ENCODE measurements at places on chromosomes 4 and X. TPM values are rescaled to one million over a fixed set of nuclear protein-coding genes. Genes with fewer than 3 reads are reported as not detected.

DCAF4L1 gene
- not detected for total RNA-seq

- peaks cover 2% of the 10 kb centered on the region for H3K36me3 ChIP-seq
- no peak overlapping the region for H3K27ac ChIP-seq
- H3K4me3 ChIP-seq, result no peak overlapping the region
- no peaks in the 10 kb centered on the region for H3K4me1 ChIP-seq
Observed at GRCh38 chrX:78548012-78548411, 111.1 kb downstream of the RTL3 start.

- no peaks in the 10 kb centered on the region for H3K36me3 ChIP-seq
- H3K27me3 ChIP-seq, result peaks cover 3% of the 10 kb centered on the region
- no peak for DNase-seq
- H3K27ac ChIP-seq, result no peak overlapping the region
Observed at GRCh38 chr4:99655308-99656081, 2.1 kb downstream of the C4orf54 start.

- no peak overlapping the region for H3K27ac ChIP-seq
- no peak for DNase-seq
- peaks cover 7% of the 10 kb centered on the region for H3K4me1 ChIP-seq
- H3K36me3 ChIP-seq, result no peaks in the 10 kb centered on the region
- H3K27me3 ChIP-seq, result no peaks in the 10 kb centered on the region
Observed at GRCh38 chr4:154120006-154120676, 331.3 kb upstream of the SFRP2 start.

TECRL gene
- total RNA-seq, result not detected

CLIC2 gene
- 0.99 TPM for total RNA-seq

IGSF1 gene
- 3.1 TPM for total RNA-seq

GRCh38 chr4:179040259-179040658 lies 1598.0 kb upstream of the AGA start:
- no peaks in the 10 kb centered on the region for H3K27me3 ChIP-seq
- no peak overlapping the region for H3K4me3 ChIP-seq
- DNase-seq, result no peak
- H3K27ac ChIP-seq, result no peak overlapping the region

ATP1B4 gene
- total RNA-seq, result not detected

RNF4 gene
- total RNA-seq, result 57.6 TPM

- no peaks in the 10 kb centered on the region for H3K4me1 ChIP-seq
- H3K36me3 ChIP-seq, result no peaks in the 10 kb centered on the region
- H3K27ac ChIP-seq, result no peak overlapping the region
Observed at GRCh38 chr4:117010671-117011070, 74.7 kb downstream of the TRAM1L1 start.

GRCh38 chrX:11341274-11342201 lies 48.3 kb downstream of the AMELX start:
- H3K27ac ChIP-seq, result peak overlapping the region; percentile 81
- H3K4me3 ChIP-seq, result no peak overlapping the region
- no peaks in the 10 kb centered on the region for H3K27me3 ChIP-seq
- H3K36me3 ChIP-seq, result no peaks in the 10 kb centered on the region
- DNase-seq, result no peak

DNA sequence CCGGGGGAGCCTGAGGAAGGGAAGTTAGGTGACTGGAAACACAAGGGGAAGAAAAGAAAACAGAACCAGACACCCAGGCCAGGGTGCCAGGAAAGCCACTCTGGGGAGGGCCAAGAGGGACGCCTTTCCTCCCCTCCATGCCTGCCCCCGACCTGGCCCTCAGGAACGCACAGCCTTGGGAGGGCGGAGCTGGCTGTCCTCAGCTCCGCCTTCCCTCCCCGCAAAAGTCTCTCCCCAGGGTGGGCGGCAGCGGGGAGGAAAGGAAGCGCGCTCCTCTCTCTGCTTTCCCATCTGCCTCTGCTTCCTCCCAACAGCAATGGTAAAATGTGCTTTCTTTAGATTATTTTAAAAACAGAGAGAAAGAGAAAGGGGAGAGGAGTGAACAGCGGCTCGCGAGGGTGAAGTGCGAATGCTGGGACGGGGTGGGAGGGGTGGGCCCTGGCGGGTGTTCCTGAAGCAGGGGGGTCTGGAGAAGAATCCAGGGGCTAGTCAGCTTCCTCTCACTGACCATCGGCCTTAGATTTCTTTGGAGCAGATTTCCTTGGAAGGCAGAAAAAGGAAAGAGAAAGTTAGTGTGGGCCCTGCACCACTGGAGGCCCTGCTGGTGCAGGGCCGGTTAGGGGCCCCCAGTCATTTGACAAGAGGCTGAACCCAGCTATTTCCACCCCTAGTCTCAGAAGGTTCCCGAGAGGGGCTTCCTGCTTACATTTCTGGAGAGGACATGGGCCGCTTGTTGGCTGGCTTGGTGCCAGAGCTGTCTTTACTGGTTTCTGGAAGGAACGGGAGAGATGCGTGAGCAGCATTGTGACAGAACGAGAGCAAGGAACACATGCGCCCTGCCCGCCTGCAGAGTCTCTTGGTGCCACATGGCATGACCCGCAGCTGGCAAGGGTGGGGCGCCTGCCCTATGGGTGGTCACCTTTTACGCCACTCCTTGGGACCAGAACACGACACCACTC lies 4.7 kb upstream of the RENBP start:
- no peak overlapping the region for H3K4me3 ChIP-seq
- H3K36me3 ChIP-seq, result peaks cover 25% of the 10 kb centered on the region
- no peaks in the 10 kb centered on the region for H3K27me3 ChIP-seq
- DNase-seq, result no peak
- H3K27ac ChIP-seq, result no peak overlapping the region

DNA sequence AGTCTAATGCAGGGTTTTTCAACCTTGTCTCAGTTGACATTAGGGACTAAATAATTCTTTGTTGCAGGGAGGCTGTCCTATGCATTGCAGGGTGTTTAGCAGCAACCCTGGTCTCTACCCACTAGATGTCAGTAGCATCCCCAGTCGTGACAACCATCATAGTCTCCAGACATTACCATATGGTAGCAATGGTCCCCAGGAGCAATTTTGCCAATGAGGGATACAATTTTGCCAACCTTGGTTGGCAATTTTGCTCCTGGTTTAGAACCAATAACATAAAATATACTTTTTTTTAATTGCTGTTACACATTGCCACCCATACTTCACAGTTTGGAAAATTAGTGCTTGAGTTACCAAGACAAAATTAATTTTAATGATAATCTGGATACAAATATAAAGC lies 6.0 kb downstream of the EREG start:
- no peak overlapping the region for H3K4me3 ChIP-seq
- H3K27ac ChIP-seq, result no peak overlapping the region
- no peaks in the 10 kb centered on the region for H3K36me3 ChIP-seq
- H3K4me1 ChIP-seq, result peaks cover 22% of the 10 kb centered on the region
- DNase-seq, result no peak
- H3K27me3 ChIP-seq, result peaks cover 11% of the 10 kb centered on the region

DNA sequence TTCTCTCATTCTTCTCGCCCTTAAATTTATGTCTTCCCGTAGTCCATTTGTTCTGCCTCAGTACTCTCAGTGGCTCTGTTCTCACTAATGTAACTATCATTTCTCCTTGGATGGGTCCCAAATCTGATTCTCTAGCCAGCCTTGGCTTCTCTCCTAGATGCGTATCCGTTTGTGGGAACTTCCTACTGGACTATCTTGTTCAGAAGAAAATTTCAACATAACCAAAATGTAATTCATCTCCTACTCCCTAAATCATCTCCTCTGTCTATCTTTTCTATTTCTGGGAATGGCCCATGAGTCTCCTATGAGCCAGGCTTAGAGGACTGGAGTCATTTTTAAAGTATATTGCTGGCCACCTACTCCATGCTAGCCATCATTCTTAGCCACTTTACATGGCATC lies 4.4 kb upstream of the C4orf36 start:
- no peaks in the 10 kb centered on the region for H3K36me3 ChIP-seq
- no peak for DNase-seq
- H3K27me3 ChIP-seq, result no peaks in the 10 kb centered on the region
- no peak overlapping the region for H3K4me3 ChIP-seq
- no peak overlapping the region for H3K27ac ChIP-seq

- H3K36me3 ChIP-seq, result no peaks in the 10 kb centered on the region
- no peaks in the 10 kb centered on the region for H3K27me3 ChIP-seq
Observed at GRCh38 chrX:13195340-13195739, 124.5 kb downstream of the ATXN3L start.

DNA sequence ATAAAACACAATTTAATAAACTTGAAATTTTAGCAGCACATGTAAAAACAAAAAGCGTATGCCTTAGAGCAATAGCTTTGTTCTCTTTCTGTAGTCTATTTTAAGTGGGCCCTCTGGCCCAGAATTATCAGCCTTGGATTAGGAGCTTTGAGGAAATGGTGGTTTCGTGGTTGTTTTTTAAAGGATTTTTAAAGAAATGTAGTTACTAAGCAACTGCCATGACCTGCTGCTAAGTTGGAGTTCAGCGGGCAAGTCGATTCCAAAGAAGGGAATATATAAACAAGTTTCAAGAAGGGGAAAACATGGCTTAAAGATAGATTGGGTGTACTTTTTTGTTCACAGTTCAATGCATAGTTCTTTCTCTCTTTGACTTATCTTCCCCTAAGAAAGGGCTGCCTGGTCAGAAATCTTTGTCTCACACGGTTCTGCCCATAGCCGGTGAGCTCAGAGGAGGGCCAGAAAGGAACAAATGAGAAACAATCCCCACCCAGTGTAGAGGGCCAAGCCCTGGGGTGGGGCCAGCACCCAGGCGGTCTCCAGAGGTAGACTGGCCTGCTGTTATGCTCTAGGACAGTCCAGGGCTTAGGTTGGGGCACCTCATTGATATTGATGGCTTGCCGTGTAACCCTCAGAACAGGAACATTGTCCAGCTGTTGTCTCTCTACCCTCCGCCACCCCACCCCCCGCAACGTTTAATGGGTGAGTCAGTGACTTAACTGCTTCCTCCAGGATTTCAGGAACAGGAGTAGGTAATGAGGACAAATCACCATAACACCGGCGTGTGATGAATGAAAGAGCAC lies 32.5 kb downstream of the DLG3 start:
- no peak for DNase-seq
- H3K4me1 ChIP-seq, result peaks cover 43% of the 10 kb centered on the region
- peak overlapping the region; percentile 90 for H3K27ac ChIP-seq
- H3K36me3 ChIP-seq, result peaks cover 3% of the 10 kb centered on the region

- peaks cover 48% of the 10 kb centered on the region for H3K36me3 ChIP-seq
- no peaks in the 10 kb centered on the region for H3K27me3 ChIP-seq
- peak overlapping the region; percentile 91 for H3K27ac ChIP-seq
- peaks cover 91% of the 10 kb centered on the region for H3K4me1 ChIP-seq
Observed at GRCh38 chr4:94459462-94460161, 7.9 kb downstream of the PDLIM5 start.

- no peak overlapping the region for H3K27ac ChIP-seq
- DNase-seq, result no peak
- no peaks in the 10 kb centered on the region for H3K27me3 ChIP-seq
- H3K4me1 ChIP-seq, result no peaks in the 10 kb centered on the region
- no peak overlapping the region for H3K4me3 ChIP-seq
- no peaks in the 10 kb centered on the region for H3K36me3 ChIP-seq
Observed at GRCh38 chr4:67055319-67055718, 490.0 kb downstream of the CENPC start.

ETNPPL gene
- not detected for total RNA-seq

CETN2 gene
- 32.0 TPM for total RNA-seq

FDCSP gene
- not detected for total RNA-seq

GRCh38 chrX:15242899-15243555 lies 26.9 kb downstream of the ASB9 start:
- no peaks in the 10 kb centered on the region for H3K4me1 ChIP-seq
- no peak for DNase-seq
- no peak overlapping the region for H3K27ac ChIP-seq
- no peaks in the 10 kb centered on the region for H3K36me3 ChIP-seq
- peaks cover 6% of the 10 kb centered on the region for H3K27me3 ChIP-seq
- H3K4me3 ChIP-seq, result no peak overlapping the region

GRCh38 chrX:44873415-44874276 lies 658 bp downstream of the KDM6A start:
- DNase-seq, result peak; percentile 83
- no peaks in the 10 kb centered on the region for H3K27me3 ChIP-seq
- H3K36me3 ChIP-seq, result no peaks in the 10 kb centered on the region
- H3K27ac ChIP-seq, result peak overlapping the region; percentile 93

GRCh38 chr4:155559915-155560314 lies 106.7 kb upstream of the GUCY1A1 start:
- H3K4me1 ChIP-seq, result peaks cover 13% of the 10 kb centered on the region
- DNase-seq, result no peak
- no peaks in the 10 kb centered on the region for H3K27me3 ChIP-seq
- H3K4me3 ChIP-seq, result no peak overlapping the region

GRCh38 chr4:1208970-1209704 lies 36.8 kb upstream of the SPON2 start:
- H3K27ac ChIP-seq, result peak overlapping the region; percentile 87
- DNase-seq, result no peak
- H3K4me1 ChIP-seq, result peaks cover 63% of the 10 kb centered on the region
- H3K4me3 ChIP-seq, result no peak overlapping the region
- no peaks in the 10 kb centered on the region for H3K27me3 ChIP-seq

ZNF280C gene
- total RNA-seq, result 5.6 TPM

- peaks cover 2% of the 10 kb centered on the region for H3K36me3 ChIP-seq
- H3K4me1 ChIP-seq, result no peaks in the 10 kb centered on the region
- peaks cover 3% of the 10 kb centered on the region for H3K27me3 ChIP-seq
- DNase-seq, result no peak
- no peak overlapping the region for H3K4me3 ChIP-seq
Observed at GRCh38 chr4:154231806-154232478, 259.7 kb downstream of the DCHS2 start.

TRIM61 gene
- not detected for total RNA-seq

- H3K36me3 ChIP-seq, result no peaks in the 10 kb centered on the region
- DNase-seq, result no peak
- H3K4me3 ChIP-seq, result no peak overlapping the region
- no peaks in the 10 kb centered on the region for H3K27me3 ChIP-seq
- H3K4me1 ChIP-seq, result peaks cover 28% of the 10 kb centered on the region
Observed at GRCh38 chr4:138003248-138003647, 238.9 kb downstream of the SLC7A11 start.

LNX1 gene
- 0.44 TPM for total RNA-seq

- H3K36me3 ChIP-seq, result no peaks in the 10 kb centered on the region
- peaks cover 37% of the 10 kb centered on the region for H3K4me1 ChIP-seq
- no peak for DNase-seq
- no peak overlapping the region for H3K4me3 ChIP-seq
- no peaks in the 10 kb centered on the region for H3K27me3 ChIP-seq
Observed at GRCh38 chr4:76857074-76857409, 40.9 kb downstream of the SOWAHB start.

DNA sequence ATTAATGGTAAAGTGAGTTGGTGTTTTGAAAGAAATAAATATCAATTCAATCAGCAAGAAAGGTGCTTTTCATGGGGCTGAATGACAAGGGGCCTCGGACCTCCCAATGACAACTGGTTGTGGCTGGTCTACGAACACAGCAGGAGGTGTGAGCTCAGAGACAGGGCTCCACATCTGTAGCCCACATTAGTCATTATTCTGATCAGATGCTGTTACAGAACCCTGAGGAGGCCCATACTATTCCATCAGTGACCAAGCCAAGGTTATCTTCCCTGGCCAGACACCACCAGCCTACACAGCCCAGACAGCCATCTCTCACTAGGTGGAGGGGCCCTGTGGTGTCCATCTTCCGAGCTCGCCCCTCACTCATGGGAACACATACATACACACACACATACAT lies 168.8 kb downstream of the SH3KBP1 start:
- H3K27me3 ChIP-seq, result no peaks in the 10 kb centered on the region
- no peak overlapping the region for H3K4me3 ChIP-seq
- no peaks in the 10 kb centered on the region for H3K36me3 ChIP-seq
- peaks cover 9% of the 10 kb centered on the region for H3K4me1 ChIP-seq
- no peak overlapping the region for H3K27ac ChIP-seq
